ENCODE measurements at places on chromosomes 3 and 15. TPM values are rescaled to one million over a fixed set of nuclear protein-coding genes. Genes with fewer than 3 reads are reported as not detected.

Gene TRIM42
- total RNA-seq, result not detected

Gene GOLGA8T
- not detected for total RNA-seq

Gene MINAR1
- 1.4 TPM for total RNA-seq

Gene ERICH6
- total RNA-seq, result not detected

- no peak for DNase-seq
- no peak overlapping the region for H3K4me3 ChIP-seq
- no peaks in the 10 kb centered on the region for H3K36me3 ChIP-seq
- H3K27ac ChIP-seq, result no peak overlapping the region
These were observed 146.3 kb downstream of the TLE3 start for GRCh38 chr15:69951256-69951897.

GRCh38 chr15:84016371-84016770 lies 219.2 kb upstream of the GOLGA6L4 start:
- no peaks in the 10 kb centered on the region for H3K4me1 ChIP-seq
- H3K4me3 ChIP-seq, result no peak overlapping the region
- no peak for DNase-seq
- no peaks in the 10 kb centered on the region for H3K27me3 ChIP-seq
- H3K27ac ChIP-seq, result no peak overlapping the region
- peaks cover 5% of the 10 kb centered on the region for H3K36me3 ChIP-seq

- no peaks in the 10 kb centered on the region for H3K27me3 ChIP-seq
- H3K4me3 ChIP-seq, result no peak overlapping the region
- no peak overlapping the region for H3K27ac ChIP-seq
These were observed 15.8 kb downstream of the BOC start for GRCh38 chr3:113227146-113227545.

DNA sequence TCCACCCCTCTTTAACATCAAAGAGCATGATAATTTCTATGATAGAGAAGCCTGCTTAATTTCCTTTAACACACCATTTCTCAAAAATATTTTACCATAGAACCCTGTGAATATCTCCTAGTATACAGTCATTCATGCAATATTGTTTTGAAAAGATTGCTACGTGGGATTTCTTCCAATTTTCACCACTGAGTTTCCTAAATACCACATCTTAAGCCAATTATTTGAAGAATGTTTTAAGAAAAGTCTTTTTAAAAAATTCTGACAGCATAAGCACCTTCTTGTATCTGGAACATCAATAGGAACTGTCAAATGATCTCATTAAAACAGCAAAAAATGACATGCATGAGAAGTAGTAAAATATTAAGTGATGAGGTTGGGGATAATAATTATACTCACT lies 1126.7 kb downstream of the TUSC7 start:
- no peak for DNase-seq
- no peaks in the 10 kb centered on the region for H3K36me3 ChIP-seq
- H3K4me1 ChIP-seq, result peaks cover 1% of the 10 kb centered on the region
- H3K27me3 ChIP-seq, result no peaks in the 10 kb centered on the region
- H3K27ac ChIP-seq, result no peak overlapping the region

DNA sequence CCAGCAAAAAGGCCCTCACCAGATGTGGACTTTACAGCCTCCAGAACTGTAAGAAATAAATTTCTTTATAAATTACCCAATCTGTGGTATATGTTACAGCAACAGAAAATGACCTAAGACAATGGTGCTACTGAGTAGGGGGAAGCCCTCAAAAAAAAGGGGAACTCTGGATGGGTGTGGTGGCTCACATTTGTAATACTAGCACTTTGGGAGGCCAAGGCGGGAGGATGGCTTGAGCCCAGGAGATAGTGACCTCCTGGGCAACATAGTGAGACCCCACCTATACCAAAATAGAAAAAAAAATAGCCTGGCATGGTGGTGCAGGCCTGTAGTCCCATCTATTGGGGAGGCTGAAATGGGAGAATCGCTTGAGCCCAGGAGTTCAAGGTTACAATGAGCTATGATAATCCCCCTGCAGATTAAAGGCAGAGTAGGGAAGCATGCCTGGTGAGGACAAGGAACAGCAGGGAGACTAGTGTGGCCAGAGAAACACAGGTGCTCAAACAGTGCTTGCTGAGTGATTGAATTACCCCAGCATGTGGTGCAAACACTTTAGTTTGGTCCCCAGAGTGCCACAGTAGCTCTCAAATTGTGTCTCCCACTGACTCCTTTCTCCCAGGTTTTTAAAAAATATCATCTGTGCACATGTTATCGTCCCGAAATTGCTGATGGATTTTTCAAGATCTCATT lies 13.9 kb upstream of the USP3 start:
- H3K4me3 ChIP-seq, result no peak overlapping the region
- no peaks in the 10 kb centered on the region for H3K36me3 ChIP-seq
- no peak for DNase-seq
- no peak overlapping the region for H3K27ac ChIP-seq
- H3K27me3 ChIP-seq, result no peaks in the 10 kb centered on the region

DNA sequence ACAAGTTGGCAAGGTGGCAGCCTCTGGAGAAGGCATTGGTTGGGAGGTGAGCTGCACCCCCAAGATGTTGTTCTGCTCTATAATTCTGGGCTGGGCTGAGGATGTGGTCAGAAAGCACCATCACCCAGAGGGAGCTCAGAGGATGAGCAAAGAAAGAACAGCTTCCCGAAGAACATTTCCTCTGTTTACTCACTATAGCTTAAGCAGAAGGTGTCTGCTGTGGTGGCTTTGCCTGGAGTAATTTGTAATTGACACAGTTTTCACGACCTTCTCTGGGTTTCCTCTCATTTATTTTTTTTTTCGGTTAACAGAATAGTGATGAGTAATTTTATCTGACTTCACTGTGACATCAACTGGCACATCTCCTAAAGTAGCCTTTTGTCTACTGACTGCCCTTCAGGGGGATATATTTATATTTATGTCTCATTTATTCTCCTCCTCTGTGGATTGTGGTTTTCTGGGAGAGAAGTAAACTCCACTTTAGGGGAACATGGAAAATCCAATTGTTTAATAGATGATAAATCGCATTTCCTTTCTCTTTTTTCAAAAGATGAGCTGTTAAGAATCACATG lies 49.5 kb upstream of the ABHD17C start:
- DNase-seq, result no peak
- no peaks in the 10 kb centered on the region for H3K27me3 ChIP-seq
- H3K4me3 ChIP-seq, result no peak overlapping the region
- H3K36me3 ChIP-seq, result no peaks in the 10 kb centered on the region

GRCh38 chr3:188558343-188559071 lies 404.6 kb downstream of the LPP start:
- no peak overlapping the region for H3K4me3 ChIP-seq
- H3K27ac ChIP-seq, result peak overlapping the region; percentile 44
- H3K4me1 ChIP-seq, result peaks cover 14% of the 10 kb centered on the region
- DNase-seq, result no peak
- H3K27me3 ChIP-seq, result no peaks in the 10 kb centered on the region
- H3K36me3 ChIP-seq, result peaks cover 2% of the 10 kb centered on the region

GRCh38 chr3:1847571-1847970 lies 251.1 kb upstream of the CNTN4 start:
- no peak for DNase-seq
- no peaks in the 10 kb centered on the region for H3K4me1 ChIP-seq
- H3K27me3 ChIP-seq, result no peaks in the 10 kb centered on the region
- no peaks in the 10 kb centered on the region for H3K36me3 ChIP-seq
- H3K27ac ChIP-seq, result no peak overlapping the region
- H3K4me3 ChIP-seq, result no peak overlapping the region

DNA sequence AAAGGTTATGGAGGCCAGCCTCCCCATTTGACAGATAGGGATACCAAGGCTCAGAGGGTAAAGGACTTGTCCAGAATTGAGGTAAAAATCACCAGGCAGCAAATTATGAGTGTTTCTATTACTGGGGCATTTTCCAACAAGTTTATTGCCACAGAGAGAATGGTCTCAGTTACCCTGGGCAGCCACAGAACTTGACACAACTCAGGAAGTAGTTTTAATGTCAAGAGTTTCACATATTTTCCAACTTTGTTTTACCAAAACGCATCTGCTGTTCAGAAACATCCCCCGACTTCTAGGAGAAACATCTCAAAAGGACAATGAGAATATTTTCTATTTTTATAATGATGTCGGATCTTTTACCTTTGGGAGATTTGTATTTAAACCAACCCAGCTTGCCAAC lies 107.5 kb upstream of the MRPS22 start:
- no peak overlapping the region for H3K27ac ChIP-seq
- peaks cover 2% of the 10 kb centered on the region for H3K27me3 ChIP-seq
- H3K4me3 ChIP-seq, result no peak overlapping the region
- no peaks in the 10 kb centered on the region for H3K4me1 ChIP-seq
- H3K36me3 ChIP-seq, result no peaks in the 10 kb centered on the region

DNA sequence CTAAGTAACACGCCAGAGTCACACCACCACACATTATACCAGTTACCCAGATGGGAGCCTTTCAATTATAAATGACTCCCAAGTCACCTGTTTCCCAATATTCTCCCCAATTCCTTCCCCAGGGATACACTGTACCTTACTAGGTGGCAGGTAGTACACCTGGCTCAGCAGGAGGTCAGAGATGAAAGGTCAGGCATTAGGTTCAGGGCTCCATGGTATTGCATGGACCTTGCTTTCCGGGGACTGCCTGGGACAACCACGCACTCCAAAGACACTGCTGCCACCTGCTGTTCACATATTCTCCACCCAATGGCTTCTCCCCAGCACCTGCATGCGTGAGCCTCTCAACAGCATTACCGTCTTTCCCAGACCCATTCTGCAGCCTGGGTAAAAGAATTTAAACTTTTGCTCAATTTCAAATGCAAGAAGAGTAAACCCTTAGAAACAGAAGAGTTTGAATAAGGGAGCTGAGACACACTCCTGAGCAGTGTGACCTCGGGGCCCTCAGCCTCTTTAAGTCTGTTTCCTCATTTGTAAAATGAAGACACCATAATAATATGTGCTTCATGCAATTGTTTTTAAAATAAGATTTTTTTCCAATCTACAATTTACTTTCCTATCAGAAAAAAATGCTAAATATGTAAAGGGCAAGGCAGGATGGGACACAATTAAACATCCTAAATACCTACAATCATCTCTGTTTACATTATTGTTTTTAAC lies 28.0 kb upstream of the LACTB start:
- no peak overlapping the region for H3K27ac ChIP-seq
- H3K4me1 ChIP-seq, result no peaks in the 10 kb centered on the region
- DNase-seq, result peak; percentile 86
- H3K27me3 ChIP-seq, result no peaks in the 10 kb centered on the region
- no peaks in the 10 kb centered on the region for H3K36me3 ChIP-seq
- no peak overlapping the region for H3K4me3 ChIP-seq

GRCh38 chr3:117435506-117435905 lies 725.9 kb downstream of the TUSC7 start:
- H3K4me3 ChIP-seq, result no peak overlapping the region
- no peaks in the 10 kb centered on the region for H3K36me3 ChIP-seq
- no peak for DNase-seq
- no peaks in the 10 kb centered on the region for H3K27me3 ChIP-seq
- no peaks in the 10 kb centered on the region for H3K4me1 ChIP-seq
- H3K27ac ChIP-seq, result no peak overlapping the region

DNA sequence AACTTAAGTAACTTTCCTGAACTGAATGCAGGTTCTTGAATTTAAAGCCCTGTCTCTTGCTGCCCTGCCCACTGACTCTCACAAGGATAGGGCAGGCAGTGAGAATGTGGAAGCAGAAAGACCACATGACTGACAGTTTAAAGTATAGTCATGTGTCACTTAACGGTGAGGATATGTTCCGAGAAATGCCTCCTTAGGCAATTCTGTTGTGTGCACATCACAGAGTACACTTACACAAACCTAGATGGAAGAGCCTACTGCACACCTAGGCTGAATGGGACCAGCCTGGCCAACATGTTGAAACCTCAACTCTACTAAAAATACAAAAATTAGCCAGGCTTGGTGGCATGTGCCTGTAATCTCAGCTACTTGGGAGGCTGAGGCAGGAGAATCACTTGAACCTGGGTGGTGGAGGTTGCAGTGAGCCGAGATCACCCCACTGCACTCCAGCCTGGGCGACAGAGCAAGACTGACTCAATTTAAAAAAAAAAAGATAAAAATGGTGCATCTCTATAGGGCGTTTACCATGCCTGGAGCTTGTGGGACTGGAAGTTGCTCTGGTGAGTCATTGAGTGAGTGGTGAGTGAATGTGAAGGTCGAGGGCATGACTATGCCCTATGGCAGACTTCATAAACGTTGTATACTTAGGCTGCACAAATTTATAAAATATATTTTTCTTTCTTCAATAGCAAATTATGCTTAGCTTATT lies 18.9 kb upstream of the COPG1 start:
- no peaks in the 10 kb centered on the region for H3K27me3 ChIP-seq
- H3K36me3 ChIP-seq, result no peaks in the 10 kb centered on the region
- no peak overlapping the region for H3K27ac ChIP-seq
- peak; percentile 24 for DNase-seq
- H3K4me1 ChIP-seq, result no peaks in the 10 kb centered on the region
- H3K4me3 ChIP-seq, result no peak overlapping the region

DNA sequence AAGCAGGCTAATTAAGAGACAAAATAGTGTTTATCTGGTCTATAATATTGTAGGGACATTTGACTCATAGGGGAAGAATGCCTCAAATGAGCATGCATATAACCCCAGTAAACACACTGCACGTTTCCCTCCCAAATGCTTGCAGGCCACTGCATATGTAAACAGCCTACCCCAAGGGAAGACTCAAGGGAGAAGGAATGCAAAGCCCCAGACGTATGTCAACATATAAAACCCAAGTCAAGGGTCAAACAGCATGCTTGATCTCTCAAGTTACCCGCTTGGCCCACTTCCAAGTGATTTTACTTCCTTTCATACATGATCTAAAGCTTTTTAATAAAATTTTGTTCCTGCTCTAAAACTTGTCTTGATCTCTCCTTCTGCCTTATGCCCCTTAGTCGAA lies 1090.0 kb downstream of the OTOL1 start:
- no peaks in the 10 kb centered on the region for H3K27me3 ChIP-seq
- no peak overlapping the region for H3K4me3 ChIP-seq
- no peaks in the 10 kb centered on the region for H3K36me3 ChIP-seq
- H3K4me1 ChIP-seq, result no peaks in the 10 kb centered on the region

DNA sequence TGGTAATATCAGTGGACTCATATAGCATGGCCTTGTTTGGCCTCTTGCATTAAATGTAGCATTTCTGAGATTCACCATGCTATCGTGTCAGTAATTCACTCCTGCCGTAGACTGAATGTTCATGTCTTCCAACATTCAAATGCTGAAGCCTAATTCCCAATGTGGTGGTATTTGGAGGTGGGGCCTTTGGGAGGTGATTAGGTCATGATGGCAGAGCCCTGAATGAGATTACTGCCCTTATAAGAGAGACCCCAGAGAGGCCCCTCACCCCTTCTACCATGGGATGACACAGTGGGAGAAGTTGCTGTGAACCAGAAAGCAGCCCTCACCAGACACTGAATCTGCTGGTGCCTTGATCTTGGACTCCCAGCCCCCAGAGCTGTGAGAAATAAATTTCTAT lies 241.4 kb downstream of the VPS13C start:
- H3K4me3 ChIP-seq, result no peak overlapping the region
- H3K27me3 ChIP-seq, result no peaks in the 10 kb centered on the region
- H3K36me3 ChIP-seq, result no peaks in the 10 kb centered on the region
- no peak for DNase-seq
- H3K27ac ChIP-seq, result no peak overlapping the region

GRCh38 chr3:129121016-129121791 lies 400 bp downstream of the RAB43 start:
- no peaks in the 10 kb centered on the region for H3K27me3 ChIP-seq
- peak overlapping the region; percentile 78 for H3K4me3 ChIP-seq
